ENCODE measurements at places on chromosomes 5 and 9.
A peak's percentile ranks its signal among the peaks of the same experiment; 100 is the strongest.

GRCh38 chr5:137497396-137498290, 1.5 kb downstream of the SPOCK1 start:
- DNase-seq: no peak

- no peak for DNase-seq
These were observed 54.7 kb upstream of the NEURL1B start for GRCh38 chr5:172586125-172587060.

DNA sequence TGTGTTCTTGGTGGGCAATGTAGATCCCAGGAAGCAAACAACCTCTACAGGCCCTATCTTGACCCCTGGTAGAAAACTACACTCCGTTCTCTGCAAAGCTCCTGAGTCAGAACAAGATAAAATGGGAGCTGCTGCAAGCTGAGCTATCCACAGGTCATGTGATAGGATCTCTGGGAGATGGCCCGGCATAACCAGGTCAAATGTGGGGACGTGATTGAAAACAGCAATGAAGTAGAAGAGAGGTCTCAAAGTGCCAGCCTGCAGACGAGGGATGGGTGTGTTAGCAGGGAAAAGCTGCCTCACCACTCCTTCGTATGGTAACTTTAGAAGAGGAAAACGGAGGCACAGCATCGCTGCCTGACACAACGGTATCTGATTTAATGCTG, 25.0 kb downstream of the NRG2 start:
- DNase-seq: no peak

- DNase-seq: no peak
These were observed 33.9 kb upstream of the RAD23B start for GRCh38 chr9:107249131-107249533.

DNA sequence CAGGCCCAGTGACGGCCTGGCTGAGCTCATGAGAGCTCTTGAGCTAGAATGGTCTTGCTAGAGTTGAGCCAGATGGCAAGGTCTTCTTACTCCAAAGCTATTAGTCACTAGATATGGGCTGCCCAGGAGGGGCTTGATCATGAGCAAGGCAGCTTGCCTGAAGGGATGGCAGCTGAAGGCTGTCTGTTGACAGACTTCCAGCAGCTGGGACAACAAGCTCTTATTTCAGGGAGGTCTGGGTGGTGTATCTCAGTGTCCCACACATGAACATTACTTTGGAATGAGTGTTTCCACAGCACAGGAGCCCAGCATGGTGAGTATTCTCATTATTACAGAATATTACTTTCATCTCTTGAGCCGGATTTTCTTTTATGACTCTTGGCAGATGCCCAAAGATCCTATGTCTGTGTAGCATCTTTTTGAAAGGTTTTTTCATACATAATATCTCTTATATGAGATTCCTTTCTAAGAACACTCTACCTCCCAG, 414.1 kb downstream of the ARHGEF28 start:
- DNase-seq: peak; percentile 75

DNA sequence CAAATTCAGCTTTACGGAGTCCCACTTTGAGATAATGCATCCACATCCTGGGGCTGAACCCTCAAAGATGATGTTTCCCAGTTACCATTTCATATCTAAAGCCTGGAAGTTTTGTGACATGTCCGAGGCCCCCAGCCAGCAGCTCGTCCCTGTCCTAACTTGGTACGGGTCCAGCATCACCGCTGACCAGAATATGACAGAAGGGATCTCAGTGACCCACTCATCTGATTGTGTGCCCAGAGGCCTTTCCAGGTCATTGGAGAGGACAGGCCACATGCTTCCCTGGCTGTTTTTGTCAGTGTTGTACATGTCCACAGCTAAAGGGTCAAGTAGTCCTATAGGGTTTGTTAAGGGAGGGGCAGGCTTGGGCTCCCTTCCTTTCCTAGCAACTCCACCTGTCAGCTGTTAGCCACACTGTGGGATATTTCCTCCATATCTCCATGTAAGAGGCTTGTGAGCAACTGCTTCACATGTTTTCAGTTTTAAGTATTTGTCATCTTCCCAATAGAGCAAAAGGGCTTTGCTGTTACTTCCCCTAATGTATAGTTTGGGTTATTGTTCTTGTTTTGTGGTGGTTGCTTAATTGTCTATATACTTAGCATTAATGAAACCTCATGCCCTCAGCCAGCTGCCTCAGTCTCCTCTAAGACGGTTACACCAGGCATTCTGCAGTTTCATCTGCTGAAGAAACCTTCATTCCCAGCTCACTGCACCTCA, 33.4 kb downstream of the SECISBP2 start:
- DNase-seq: no peak

- DNase-seq: no peak
These were observed 118.0 kb downstream of the PRKACG start for GRCh38 chr9:68895741-68896478.

GRCh38 chr5:61449804-61450492, 117.9 kb downstream of the ZSWIM6 start:
- no peak for DNase-seq

- DNase-seq: peak; percentile 71
These were observed 173.5 kb downstream of the TRIM32 start for GRCh38 chr9:116860509-116861120.

- DNase-seq: no peak
These were observed 83.3 kb downstream of the PRRT1B start for GRCh38 chr9:131628459-131629225.

DNA sequence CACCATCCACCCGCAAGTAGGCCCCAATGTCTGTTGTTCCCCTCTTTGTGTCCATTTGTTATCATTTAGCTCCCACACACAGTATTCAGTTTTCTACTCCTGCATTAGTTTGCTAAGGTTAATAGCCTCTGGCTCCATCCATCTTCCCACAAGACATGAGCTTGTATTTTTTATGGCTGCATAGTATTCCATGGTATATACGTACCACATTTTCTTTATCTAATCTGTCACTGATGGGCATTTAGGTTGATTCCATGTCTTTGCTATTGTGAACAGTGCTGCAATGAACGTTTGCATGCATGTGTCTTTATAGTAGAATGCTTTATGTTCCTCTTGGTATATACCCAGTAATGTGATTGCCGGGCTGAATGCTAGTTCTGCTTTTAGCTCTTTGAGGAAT, 150.4 kb downstream of the DCP2 start:
- no peak for DNase-seq

DNA sequence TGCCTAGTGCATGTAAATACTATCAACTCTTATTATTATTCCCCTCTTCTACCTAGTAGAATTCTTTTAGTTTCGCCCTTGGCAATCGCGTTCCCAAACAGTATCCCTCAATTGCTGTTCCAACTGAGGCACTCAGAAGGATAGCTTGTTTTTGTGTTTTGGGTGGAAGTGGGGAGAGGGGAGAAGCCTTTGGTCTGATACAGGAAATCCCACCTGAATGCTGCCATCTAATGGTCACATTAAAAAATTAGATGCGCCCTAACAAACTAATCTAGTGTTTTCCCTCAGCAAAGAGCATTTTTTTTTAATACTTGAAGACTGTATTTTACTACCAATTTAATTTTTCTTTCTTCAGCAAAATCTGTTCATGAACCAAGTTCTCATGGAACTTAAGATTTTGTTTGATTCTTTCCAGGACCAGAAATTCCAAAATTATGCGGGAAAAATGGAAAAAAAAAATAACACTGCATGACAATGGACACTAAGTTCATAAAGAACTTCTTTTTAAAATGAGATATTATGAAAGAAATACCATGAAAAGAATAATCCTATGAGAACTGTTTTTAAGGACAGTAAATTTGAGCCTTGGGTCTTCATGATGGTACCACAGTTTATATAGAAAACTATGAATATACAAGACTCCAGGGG, 22.2 kb upstream of the GLDC start:
- DNase-seq: no peak

DNA sequence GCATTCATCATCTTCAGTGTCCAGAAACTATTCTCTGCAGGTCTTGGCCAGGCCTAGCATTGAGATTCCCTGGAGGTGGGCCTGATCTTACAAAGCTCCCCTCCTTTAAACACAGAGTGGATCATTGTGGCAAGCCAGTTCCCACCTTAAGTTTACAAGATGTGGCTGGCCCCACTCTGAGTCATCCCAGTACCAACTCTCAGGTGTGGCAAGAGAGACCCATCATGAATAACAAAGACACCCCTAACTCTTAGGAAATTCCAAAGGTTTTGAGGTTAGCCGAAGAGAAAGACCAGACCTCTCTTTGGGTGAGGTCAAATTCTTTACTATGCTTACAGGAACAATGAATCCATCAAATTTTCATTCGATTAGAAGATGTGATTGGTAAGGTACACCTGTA, 78.2 kb downstream of the RFK start:
- DNase-seq: no peak

GRCh38 chr9:132094314-132094791, 14.7 kb upstream of the MED27 start:
- no peak for DNase-seq

DNA sequence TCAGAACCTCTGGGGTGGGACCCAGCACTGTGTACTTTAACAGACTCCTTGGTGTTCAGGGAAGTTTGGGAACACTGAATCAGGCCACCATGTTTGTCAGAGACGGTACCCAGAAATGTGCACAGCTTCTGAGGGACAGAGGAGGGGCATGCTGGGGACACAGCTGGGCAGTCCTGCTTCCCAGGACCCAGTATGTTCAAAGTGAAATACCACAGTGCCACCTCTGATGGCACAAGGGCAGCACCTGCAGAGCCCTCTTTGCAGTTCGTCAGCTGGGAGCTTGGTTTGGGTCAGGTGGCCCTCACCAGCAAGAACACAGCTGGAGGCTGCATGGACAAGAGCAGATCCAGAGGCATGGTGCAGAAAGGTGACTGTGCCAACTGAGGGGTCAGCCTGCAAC, 51.2 kb downstream of the NDST1 start:
- no peak for DNase-seq

DNA sequence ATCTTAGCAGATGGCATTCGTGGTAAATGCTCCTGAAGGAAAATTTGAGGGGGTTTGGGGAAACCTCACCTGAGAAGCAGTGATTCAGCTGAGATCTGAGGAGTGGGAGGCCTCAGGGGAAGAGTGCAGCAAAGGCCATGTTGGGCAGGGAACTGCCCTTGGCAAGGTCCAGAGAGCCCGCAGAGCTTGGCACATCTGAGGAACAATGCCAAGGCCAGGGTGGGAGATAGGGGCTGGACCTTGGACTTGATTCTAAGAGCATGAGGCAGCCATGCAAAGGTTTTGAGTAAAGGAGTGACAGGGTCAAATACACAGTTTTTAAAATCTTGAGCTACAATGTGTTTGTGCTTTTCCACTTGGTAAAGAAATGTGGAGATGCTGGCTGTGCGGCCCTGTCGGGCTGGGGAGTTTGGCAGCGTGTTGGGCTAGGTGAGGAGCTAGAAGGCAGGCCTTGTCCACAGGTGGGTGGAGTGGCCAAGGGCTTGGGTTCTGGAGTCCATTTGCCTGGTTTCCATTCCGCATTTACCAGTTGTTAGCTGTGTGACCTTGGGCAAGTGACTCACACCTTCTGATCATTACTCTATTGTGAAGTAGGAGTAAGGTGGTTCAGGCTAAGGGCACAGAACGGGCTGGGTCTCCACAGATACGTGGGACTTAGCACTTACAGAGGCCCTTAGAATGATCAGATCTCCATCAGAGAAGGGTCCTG, 6.1 kb downstream of the TBC1D13 start:
- DNase-seq: no peak

- DNase-seq: no peak
These were observed 567.9 kb upstream of the DAB2 start for GRCh38 chr5:39992617-39993202.

GRCh38 chr5:154324033-154324432, 121.8 kb upstream of the SAP30L start:
- DNase-seq: no peak

DNA sequence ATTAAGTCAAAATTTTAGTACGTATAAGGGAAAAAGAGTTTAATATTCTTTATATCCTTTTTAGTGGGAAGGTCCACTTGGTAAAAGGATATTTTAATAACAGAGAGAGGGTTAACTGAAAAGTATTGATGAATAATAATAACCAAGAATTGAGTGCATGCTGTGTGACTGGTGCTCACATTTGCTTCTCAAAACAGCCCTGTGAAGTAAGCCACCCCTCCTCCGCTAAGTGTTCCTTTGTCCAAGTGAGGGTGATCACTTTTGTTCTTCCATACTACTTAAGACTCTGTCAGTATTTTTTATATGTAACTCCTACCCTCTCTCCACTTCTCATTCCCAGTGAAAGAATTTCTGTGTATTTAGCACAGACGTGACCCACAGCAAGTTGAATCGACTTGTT, 51.5 kb downstream of the SLC44A1 start:
- DNase-seq: no peak

- DNase-seq: peak; percentile 80
These were observed 74.1 kb downstream of the SERINC5 start for GRCh38 chr5:80181618-80182211.

GRCh38 chr5:34483442-34484033, 172.6 kb upstream of the RAI14 start:
- no peak for DNase-seq

GRCh38 chr5:170306381-170306831, 8.8 kb upstream of the LCP2 start:
- no peak for DNase-seq

DNA sequence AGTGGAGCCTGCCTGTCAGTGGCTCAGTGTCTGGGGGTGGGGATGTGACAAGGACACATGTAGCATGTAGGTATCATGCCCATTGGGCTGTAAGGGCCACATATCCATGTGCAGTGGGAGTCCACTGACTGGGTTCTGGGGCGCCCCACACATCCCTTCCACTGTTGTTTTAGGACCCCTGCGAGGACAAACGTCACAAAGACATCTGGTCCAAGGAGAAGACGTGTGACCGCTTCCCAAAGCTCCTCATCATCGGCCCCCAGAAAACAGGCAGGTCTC, 33.4 kb downstream of the NDST1 start:
- DNase-seq: no peak

DNA sequence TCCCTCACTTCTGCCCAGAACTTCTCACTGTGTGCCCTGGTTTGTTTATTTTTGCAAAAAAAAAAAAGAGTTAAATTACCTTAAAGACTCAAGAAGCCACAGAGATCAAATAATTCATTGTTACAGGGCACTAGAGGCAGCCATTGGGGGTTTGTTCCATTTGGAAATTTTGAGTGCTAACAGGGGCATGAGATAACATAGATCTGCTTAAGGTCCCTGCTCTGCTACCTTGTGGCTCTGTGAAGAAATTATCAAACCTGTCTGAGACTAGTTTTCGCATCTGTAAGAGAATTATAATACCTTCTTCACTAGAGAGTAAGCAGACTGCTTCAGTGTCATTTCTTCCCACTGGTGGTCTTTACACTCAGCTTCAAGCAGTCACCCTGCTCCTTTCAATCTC, 394 bp downstream of the TLR4 start:
- DNase-seq: no peak

- DNase-seq: no peak
These were observed 92.9 kb downstream of the GLDC start for GRCh38 chr9:6552498-6553121.
